Heart left ventricle (tissue), 16 donors: ENCODE measurements at places on chromosomes 6 and 20. TPM values are rescaled to one million over a fixed set of nuclear protein-coding genes. Genes with fewer than 3 reads are reported as not detected.

The SLC22A2 gene
- total RNA-seq: not detected

The CCR6 gene
- not detected for total RNA-seq

The CEP85L gene
- 14.4 TPM for total RNA-seq

The DDX43 gene
- total RNA-seq: not detected

- H3K27ac ChIP-seq: no peak overlapping the region
- no peak for DNase-seq
- H3K4me3 ChIP-seq: no peak overlapping the region
- no peaks in the 10 kb centered on the region for H3K36me3 ChIP-seq
- no peaks in the 10 kb centered on the region for H3K27me3 ChIP-seq
- no peaks in the 10 kb centered on the region for H3K4me1 ChIP-seq
Measured at GRCh38 chr6:168908887-168909286, 344.8 kb downstream of the THBS2 start.

DNA sequence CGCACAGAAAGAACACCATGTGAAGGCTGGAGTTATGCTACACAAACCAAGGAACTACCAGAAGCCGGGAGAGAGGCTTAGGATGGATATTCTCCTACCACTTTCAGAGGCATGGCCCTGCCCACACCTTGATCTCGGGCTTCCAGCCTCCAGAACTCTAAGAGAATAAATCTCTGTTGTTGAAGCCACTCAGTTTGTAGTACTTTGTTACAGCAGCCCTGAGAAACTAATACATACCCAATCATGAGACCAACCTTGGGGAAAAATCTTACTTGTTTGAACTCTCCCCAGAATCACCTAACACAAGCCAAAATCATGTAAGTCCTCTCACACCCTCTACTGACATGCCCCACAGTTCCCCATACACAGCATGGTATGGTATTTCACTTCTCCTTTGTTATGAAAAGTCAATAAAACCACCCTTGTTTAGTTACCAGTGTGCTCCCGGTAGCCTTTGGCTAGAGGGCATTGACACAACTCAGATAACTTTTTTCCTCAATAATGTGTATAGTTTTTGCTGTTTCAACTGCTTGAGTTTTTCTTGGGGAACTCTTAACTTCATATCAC is 40.7 kb upstream of the SLC2A12 start:
- no peaks in the 10 kb centered on the region for H3K4me1 ChIP-seq
- H3K27ac ChIP-seq: no peak overlapping the region
- no peak overlapping the region for H3K4me3 ChIP-seq
- DNase-seq: no peak
